ENCODE measurements at places on chromosomes 13 and 19. TPM values are rescaled to one million over a fixed set of nuclear protein-coding genes. Genes with fewer than 3 reads are reported as not detected.

GRCh38 chr13:73055813-73056564, 2.8 kb upstream of the KLF5 start:
- DNase-seq, result no peak
- H3K4me3 ChIP-seq, result no peak overlapping the region
- H3K4me1 ChIP-seq, result peaks cover 18% of the 10 kb centered on the region
- H3K27me3 ChIP-seq, result peaks cover 44% of the 10 kb centered on the region

GRCh38 chr13:26449063-26449848, 108.2 kb upstream of the WASF3 start:
- DNase-seq, result no peak
- no peaks in the 10 kb centered on the region for H3K36me3 ChIP-seq
- H3K4me1 ChIP-seq, result no peaks in the 10 kb centered on the region

DNA sequence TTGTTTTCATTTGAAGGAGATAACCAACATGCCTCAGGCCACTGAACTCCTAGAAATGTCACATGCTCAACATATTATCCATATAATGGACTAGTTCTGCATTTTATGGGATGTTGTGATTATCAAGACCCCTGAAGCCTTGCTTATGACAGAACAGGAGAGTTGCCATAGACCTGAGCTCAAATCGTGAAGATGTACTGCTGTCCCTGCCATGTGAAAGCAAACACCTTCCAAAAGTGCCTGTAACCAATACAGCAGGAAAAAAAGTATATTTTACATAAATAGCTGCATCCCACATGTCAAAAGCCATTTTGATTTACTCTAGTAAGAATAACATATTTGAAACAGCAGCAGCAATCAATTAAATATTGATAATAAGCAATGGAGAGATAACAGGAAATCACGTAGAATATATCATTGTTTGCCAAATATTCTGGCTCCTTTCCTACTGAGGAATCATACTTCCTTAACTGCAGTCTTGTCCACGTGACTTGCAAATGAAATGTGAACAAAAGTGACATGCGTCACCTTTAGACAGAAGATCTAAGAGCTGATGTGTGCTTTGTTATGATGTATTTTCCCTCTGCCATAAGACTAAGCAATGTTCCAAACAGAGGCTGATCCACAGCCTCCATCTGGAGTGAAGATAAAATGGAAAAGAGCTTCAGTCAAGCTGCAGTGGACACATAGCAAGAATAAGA, 33.5 kb downstream of the SLC25A30 start:
- H3K36me3 ChIP-seq, result peaks cover 11% of the 10 kb centered on the region
- H3K4me1 ChIP-seq, result peaks cover 15% of the 10 kb centered on the region
- no peak overlapping the region for H3K27ac ChIP-seq
- no peak for DNase-seq
- H3K27me3 ChIP-seq, result no peaks in the 10 kb centered on the region

Gene TMPRSS9
- not detected for total RNA-seq

- DNase-seq, result no peak
- no peaks in the 10 kb centered on the region for H3K36me3 ChIP-seq
- H3K27me3 ChIP-seq, result no peaks in the 10 kb centered on the region
- H3K27ac ChIP-seq, result no peak overlapping the region
- peaks cover 8% of the 10 kb centered on the region for H3K4me1 ChIP-seq
These were observed 434.0 kb downstream of the FOXO1 start for GRCh38 chr13:40232311-40233040.

DNA sequence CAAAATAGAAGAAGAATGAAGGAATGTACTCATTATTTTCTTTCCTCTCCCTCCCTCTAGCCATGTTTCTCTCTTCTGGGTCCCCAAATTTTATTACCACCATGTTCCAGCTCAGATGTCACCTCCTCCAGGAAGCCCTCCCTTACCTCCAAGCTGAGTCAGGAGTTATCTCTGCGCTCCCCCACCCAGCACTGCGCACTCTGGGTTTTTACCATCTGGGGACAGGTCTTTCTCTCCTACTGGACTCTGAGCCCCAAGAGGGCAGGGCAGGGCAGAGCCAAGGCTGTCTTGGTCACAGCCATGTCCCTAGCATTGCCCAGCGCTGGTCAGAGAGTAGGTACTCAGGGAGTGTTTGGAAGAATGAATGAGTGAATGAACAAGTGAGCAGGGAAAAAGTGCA, 2.9 kb downstream of the GNG8 start:
- H3K27ac ChIP-seq, result no peak overlapping the region
- no peak overlapping the region for H3K4me3 ChIP-seq
- H3K4me1 ChIP-seq, result peaks cover 17% of the 10 kb centered on the region
- no peak for DNase-seq

DNA sequence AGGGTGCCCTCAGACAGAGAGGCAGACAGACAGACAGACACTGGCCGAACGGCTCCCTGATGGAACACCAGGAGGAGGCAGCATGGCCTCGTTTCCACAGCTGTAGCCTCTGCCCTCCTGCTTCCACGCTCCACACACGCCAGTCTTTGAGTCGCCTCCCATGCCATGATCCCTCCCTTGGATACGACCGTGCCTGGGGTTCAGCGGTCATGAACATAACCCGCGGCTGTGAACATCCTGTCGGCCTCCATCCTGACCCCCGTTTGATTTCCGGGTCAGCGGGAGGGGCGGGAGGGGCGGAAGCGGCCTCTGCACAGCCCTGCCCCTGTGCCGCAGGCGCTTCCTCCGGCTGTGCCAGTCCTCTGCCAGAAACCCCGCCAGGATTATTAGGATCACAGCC, 23.4 kb downstream of the GP6 start:
- DNase-seq, result no peak
- no peaks in the 10 kb centered on the region for H3K27me3 ChIP-seq
- peak overlapping the region; percentile 49 for H3K27ac ChIP-seq
- H3K4me1 ChIP-seq, result no peaks in the 10 kb centered on the region
- peak overlapping the region; percentile 24 for H3K4me3 ChIP-seq
- peaks cover 25% of the 10 kb centered on the region for H3K36me3 ChIP-seq

DNA sequence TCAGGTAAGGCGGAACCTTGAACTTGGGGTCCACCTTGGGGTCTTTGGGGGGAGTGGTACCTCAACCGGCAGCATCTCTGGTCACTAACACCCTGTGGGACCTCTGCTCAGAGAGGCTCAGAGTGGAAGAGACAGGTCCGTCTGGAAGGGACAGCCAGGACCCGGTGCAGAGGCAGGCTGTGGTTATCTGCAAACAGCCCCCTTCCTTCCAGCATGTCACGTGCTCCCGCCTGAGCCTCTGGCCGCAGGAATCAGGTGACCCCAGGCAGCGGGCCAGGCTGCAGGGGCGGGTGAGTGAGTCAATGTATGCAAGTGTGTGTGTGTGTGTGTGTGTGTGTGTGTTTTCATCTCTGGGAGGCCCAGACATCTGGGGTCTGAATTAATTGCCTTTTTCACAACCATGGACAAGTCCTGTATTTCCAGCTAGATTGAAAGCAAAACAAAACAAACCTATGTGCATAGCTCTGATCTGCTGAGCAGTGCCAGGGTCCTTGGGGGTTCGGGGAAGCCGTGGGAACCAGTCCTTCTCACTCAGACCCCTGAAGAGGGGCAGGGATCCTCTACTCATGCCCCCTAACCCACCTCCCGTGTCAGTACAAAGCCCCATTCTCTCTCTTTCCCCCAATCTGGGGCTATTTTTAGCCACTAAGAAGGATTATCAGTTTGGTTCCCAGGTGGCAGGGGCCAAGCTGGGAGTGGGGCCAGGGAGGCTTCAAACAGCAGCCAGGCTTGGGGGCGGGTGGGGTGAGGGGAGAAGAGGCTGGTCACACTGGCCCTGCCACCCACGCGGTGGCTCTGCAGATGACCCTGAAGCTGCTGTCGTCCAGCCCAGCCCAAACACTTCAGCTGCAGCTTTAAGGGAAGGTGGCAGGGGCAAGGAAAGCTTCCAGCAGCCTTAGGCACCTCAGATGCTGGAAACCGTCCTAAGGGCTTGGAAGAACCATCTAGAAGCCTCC, 31.4 kb downstream of the CERS4 start:
- H3K27me3 ChIP-seq, result no peaks in the 10 kb centered on the region
- H3K27ac ChIP-seq, result peak overlapping the region; percentile 85
- peak; percentile 89 for DNase-seq
- peak overlapping the region; percentile 33 for H3K4me3 ChIP-seq
- H3K4me1 ChIP-seq, result peaks cover 18% of the 10 kb centered on the region

Gene KIR3DL2
- total RNA-seq, result 1.8 TPM

DNA sequence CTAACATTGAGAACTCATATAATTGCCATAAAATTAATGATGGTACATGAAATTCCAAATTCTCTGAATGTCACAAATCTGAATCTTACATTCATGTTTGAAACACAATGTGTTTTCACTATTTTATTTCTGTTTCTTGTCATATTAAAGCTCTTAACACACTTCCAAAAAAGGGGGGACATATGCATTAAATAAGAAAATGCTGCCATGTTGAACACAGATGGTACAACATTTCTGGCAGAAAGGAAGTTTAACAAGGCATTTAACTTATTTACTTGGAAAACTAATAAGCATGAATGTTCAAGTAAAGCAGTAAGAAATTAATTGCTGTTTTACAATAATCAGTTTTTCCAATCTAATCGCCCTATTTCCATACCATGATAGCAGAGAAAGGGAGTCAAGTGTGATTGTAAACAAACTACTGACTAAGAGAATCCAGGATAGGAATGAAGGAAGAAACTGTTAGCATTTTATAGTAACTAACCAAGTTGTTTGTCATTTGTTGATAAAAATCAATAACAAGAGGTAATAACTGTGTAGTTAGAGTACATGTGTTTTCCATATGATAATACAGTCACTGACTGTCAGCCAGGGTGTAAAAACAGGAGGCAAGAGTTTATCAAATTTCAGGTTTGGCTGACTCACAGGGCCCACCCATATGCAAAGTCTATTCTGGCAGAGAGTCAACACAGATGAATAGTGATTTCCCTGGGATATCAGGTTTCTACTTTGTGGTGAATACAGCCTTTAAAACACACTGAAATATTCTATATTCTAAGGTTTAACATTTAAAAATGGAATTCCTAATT, 5.7 kb upstream of the FOXO1 start:
- no peaks in the 10 kb centered on the region for H3K36me3 ChIP-seq
- DNase-seq, result no peak
- peaks cover 19% of the 10 kb centered on the region for H3K4me1 ChIP-seq
- H3K27me3 ChIP-seq, result no peaks in the 10 kb centered on the region
- H3K4me3 ChIP-seq, result no peak overlapping the region
- H3K27ac ChIP-seq, result no peak overlapping the region

DNA sequence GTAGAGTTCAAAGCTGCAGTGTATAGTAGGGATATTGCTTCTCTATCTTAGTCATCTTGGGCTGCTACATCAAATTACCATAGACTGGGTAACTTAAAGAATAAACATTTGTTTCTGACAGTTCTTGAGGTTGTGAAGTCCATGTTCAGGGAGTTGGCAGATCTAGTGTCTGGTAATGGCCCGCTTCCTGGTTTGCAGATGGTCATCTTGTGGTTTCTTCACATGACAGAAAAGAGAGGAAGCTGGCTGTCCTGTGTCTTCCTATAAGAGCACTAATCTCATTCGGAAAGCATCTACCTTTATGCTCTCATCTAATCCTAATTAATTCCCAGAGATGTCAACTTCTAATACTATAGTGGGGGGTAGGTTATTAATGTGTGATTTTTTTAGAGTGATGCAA, 6.2 kb downstream of the ZNF763 start:
- no peaks in the 10 kb centered on the region for H3K4me1 ChIP-seq
- no peak overlapping the region for H3K27ac ChIP-seq
- no peak for DNase-seq

Gene CLEC11A
- total RNA-seq, result 0.61 TPM

DNA sequence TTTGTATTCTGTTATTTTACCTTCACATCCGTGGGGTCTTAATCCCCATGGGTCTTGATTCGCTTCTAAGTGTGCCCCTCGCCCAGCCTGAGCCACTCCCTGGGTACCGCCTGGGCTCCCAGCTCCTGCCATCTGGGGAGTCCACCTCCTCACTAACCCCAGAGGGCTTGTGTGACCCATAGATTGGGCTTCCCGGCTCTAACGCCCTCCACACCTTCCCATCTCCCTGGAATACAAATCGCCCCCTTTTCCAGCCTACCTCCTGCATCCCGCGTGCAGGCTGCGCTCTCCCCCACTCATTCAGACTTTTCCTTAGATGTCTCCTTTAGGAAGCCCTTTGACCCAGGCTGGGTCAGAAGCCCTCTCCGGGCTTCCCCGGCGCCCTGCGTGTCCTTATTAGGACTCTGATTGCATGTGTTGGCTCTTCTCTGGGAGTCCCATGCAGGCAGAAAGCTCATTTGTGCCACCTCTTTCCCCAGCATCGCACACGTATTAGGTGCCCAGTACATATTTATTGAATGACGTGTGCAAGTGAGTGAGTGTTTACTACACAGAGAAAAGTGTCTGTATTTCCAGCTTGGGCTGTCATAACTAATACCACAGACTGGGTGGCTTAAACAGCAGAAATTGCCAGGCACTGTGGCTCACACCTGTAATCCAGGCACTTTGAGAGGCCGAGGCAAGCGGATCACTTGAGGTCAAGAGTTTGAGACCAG, 757 bp downstream of the CCDC124 start:
- peaks cover 2% of the 10 kb centered on the region for H3K36me3 ChIP-seq
- H3K27ac ChIP-seq, result peak overlapping the region; percentile 86
- H3K27me3 ChIP-seq, result no peaks in the 10 kb centered on the region
- peaks cover 37% of the 10 kb centered on the region for H3K4me1 ChIP-seq
- peak overlapping the region; percentile 77 for H3K4me3 ChIP-seq
- DNase-seq, result no peak

Gene NLRP7
- total RNA-seq, result not detected

- peaks cover 15% of the 10 kb centered on the region for H3K36me3 ChIP-seq
- H3K27ac ChIP-seq, result no peak overlapping the region
- DNase-seq, result peak; percentile 91
- H3K27me3 ChIP-seq, result no peaks in the 10 kb centered on the region
These were observed 880 bp downstream of the SWSAP1 start for GRCh38 chr19:11375143-11375948.

DNA sequence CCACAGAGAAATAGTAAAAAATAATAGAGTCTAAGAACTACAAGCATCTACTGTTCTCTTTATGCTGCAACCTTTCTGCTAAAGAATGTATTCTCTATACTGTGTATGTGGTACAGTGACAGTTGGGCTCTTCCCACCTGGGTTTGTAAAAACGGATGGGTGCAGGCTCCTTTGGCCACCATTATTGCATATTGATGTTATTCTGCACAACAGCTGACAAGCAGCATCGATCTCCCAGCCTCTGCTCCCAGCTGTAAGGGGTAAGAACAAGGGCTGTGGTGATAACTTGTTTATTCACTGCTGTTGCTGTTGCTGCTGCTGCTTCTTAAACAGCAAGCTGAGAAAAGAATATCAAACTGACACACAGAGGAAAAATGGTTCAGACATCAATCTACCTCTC, 56.1 kb downstream of the KCNRG start:
- no peak for DNase-seq
- peaks cover 53% of the 10 kb centered on the region for H3K36me3 ChIP-seq
- no peak overlapping the region for H3K4me3 ChIP-seq
- no peak overlapping the region for H3K27ac ChIP-seq
- peaks cover 30% of the 10 kb centered on the region for H3K4me1 ChIP-seq
- H3K27me3 ChIP-seq, result no peaks in the 10 kb centered on the region

All from activated CD8-positive, alpha-beta memory T cell treated with anti-CD3 and anti-CD28 coated beads, Interleukin-2, amount 10 ng/mL, durations not matched to agents 7 days and 5 days (primary cell).